ENCODE measurements at places on chromosomes 6 and 20.

GRCh38 chr20:7742479-7742878 is 197.8 kb downstream of the HAO1 start:
- no peak for DNase-seq

DNA sequence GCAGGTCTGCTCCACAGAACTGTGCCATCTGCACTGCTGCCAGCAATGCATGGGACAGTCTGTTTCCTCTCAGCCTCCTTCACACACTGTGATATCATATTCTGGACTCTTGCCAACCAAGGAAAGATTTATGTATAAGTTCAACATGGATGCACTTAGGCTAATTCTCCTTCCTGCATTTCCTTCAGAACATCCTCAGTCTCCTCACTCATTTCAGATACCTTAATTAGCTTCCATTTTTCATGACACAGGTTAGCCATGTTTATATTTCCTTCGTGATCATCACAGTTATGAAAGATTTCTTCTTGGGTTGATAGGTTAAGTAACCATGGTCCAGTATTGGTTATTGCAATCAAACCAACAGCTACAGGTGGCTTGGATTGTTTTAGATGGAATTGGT is 46.4 kb upstream of the DDR1 start:
- no peak for DNase-seq

DNA sequence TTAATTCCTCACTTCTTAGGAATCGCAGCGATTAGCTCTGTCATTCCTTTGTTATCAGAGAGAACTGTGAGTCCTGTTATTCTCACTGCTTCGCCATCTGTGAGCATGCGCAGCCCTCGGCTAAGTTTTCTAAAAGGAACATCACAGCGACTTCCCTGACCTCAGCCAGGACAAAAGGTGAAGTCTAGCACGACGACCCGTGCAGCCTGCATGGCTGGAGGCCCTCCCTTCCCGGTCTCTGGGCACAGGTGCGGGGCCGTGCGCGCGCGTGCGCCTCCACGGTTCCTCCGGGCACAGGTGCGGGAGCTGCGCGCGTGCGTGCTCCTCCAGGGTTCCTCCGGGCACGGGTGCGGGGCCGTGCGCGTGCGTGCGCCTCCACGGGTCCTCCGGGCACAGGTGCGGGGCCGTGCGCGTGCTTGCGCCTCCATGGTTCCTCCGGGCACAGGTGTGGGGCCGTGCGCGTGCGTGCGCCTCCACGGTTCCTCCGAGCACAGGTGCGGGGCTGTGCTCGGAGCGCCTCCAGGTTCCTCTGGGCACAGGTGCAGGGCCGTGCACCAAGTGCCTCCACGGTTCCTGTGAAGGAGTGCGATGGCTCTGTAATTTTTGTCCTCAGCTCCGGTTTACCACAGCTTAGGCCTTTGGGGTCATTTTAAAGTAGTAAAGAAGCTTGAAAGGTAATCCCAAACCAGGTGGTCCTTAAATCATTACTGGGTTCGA is 212.3 kb downstream of the ERMARD start:
- no peak for DNase-seq

DNA sequence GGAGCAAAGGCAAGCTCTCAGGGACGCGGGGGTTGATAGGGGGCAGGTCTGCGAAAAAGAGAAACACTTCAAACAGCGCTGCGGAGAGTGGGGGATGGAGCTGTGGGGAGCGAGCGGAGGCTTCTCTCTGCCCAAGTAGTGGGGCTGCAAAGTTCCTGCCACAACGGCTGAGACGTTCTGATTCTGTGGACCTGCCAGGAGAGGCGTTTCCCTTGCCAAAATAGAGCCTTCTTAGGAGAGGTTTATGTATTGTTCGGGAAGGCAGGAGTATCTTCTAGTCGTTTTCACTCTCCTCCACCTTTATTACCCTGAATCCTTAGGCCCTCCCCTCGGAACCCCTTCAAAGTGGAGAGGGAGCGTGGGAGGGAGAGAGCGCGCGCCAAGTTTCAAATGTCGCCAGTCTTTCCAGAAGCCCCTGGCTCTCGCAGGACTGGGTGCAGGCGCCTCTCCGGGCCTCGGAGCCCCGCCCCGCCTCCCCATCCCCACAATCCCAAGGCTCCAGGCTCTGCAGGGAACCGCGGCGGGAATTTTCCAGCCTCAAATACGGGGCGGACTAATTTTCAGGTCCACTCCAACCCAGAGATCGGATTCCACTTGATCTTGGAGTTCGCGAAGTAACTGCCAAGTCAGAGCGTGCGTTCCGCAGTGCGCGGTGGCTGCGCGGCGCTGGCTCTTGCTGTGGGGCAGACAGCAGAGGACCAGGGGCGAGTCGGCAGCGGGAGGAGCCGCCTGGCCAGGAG is 10.0 kb upstream of the POU3F2 start:
- no peak for DNase-seq

DNA sequence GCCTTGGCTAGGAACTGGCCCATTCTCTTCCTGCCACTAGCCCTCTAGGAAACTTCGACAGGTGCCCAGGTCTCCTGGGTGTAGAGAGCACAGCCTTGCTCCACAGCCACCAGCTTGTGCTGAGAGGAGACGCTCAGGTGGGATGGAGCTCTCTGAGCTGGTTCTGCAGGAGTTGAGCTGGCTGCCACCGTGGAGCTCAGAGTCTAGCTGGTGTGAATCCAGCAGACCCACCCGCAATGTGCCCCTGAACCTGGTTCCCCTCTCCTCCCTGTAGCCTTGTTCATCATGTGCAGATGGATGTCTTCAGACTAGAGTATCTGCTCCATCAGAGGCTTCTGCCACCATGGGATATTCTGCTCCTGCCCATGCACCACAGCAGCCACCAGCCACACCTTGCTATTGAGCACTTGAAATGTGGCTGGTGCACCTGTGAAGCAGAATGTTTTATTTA is 222.5 kb downstream of the SYNDIG1 start:
- DNase-seq, result no peak

DNA sequence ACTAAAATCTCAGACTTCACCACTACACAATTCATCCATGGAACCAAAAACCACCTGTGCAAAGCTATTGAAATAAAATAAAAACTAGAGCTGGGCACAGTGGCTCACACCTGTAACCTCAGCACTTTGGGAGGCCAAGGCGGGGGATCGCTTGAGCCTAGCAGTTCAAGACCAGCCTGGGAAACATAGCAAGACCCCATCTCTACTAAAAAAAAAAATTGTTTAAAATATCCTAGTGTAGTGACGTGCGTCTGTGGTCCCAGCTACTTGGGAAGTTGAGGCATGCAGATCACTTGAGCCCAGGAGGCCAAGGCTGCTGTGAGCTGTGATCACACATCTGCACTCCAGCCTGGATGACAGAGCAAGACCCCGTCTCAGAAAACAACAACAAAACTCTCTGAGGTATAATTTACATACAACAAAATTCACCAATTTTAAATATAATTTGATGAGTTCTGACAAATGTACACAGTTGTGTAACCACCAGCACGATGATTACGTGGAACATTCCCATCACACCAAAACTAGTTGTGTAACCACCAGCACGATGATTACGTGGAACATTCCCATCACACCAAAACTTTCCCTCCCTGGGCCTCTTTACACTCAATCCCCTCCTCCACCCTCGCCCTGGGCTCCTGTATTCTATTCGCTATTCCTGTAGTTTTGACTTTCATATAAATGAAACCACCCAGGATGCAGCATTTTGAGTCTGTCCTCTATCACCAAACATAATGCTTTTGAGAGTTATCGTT is 107.5 kb downstream of the TAF4 start:
- DNase-seq, result no peak

DNA sequence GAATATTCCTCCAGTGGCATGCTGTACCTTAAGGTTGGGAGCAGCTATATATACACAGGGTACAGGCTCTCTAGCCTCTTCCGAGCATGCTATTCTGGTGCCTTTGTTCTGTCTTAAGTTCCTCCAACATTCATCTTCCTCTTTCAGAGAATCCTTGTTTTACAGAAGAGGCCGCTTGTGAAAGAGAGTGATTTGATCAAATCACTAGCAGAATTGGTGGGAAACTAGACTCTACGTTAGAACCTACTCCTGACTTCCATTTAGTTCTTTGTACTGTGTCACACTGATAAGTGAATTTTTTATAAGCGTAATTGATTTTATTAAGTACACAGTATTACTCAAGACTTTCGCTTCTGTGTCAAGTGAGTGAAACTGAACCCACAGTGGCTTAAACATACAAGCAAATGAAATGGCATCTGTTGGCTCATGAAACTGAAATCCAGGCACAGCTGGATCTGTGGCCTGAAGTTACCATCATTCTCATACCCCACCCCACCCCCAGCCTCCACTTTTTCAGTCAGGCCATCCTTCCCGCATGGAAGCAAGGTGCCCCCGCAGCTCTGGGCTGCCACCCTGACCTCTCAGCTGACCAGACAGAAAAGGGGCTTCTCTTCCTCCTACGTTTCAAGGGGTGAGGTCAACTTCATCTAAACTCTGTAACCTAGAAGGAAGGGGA is 102.3 kb downstream of the RPP40 start:
- no peak for DNase-seq

GRCh38 chr6:113989675-113990074 is 18.7 kb upstream of the HDAC2 start:
- DNase-seq, result no peak

- DNase-seq, result no peak
Observed at GRCh38 chr6:157002774-157003173, 225.6 kb downstream of the ARID1B start.

GRCh38 chr6:138695193-138695592 is 78.4 kb upstream of the CCDC28A start:
- no peak for DNase-seq

DNA sequence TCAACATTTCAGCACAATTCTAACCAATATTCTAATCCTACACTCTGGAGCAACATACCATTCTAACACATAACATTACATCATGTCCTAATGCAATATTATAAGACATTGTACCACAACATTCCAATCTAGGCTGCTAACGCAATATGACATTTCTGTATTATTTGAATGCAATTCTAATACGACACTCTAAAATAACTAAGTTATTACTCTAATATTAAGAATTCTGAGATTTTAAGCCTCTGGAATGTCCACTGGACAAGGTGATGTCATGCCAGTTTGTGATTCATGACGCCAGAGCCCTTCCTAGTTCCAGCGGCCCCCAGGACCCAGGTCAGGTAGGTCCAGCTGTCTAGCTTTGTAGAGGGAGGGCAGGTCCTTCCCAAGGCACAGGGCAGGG is 69.7 kb upstream of the SIRPA start:
- peak; percentile 67 for DNase-seq

DNA sequence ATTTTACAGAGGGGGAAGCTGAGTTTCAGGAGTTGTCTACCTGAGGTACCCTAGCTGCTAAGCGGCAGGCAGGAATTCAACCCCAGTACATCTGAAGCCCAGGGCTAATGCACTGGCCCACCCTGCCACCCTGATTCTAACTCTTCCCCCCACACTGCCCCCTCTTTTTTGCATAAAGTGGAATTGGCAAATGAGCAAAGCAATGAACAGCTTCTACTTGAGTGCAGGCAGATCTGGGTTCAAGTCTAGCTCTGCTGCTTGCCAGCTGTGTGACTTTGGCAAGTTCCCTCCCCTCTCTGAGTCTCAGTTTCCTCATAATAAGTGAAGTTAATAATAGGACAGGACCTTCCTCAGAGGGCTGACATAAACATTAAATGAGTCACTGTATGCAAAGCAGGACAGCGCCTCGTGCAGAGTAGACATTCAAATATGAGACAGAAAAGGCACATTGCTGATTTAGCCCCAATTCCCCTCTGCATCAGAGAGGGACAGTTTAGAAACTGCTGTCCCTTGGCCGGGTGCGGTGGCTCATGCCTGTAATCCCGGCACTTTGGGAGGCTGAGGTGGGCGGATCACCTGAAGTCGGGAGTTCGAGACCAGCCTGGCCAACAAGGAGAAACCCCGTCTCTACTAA is 4.7 kb downstream of the ADA start:
- peak; percentile 30 for DNase-seq

DNA sequence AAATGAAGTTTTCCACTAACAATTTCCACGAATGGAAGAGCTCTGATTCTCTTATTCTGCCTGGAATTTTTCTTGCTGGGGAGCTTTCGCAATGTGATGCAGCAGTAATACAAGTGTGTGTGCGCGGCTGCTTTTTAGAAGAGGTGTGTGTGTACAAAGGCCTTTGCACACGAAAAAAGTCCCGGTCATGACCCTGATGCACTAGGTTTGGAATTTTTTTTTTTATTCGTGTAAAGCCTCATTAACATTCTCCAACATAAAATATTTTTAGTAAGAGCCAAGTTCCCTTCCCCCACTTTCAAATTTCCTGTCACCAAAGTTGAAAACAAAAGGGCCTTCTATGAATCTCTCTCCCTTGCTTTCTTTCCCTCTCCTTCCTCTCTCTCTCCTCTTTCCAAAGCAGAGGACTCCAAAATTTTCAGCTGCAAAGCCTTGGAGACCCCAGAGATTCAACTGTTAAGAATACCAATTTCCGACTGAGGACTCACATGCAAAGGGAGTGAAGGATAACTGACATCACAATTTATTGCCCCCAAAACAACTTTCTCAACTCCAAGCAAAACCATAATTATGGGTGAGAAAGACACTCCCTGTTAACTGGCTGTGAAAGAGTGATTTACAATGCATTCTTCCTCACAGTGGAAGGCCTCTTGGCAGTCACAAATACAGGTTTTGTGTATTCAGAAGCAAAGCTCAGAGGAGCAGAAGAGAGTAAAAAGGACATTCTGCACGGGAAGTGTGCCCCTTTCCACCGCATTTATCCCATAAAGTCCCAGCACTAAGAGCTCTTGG is 421.2 kb upstream of the JARID2 start:
- DNase-seq, result no peak

DNA sequence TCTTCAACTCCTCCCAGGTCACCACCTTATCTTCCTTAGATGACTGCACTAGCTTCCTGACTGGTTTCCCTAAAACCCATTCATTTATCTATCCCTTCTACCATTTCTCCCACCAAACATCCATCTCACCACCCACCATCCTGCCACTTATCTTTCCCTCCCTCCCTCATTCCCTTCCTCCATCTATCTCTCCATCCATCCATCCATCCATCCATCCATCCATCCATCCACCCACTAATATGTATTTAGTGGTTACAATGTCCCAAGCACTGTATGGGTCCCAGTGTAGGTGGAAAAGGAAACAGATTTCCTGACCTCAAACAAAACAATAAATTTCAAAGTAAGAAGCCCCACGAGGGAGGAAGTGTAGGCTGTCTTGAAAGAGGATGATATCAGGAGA is 59.3 kb upstream of the APCDD1L start:
- DNase-seq, result no peak
